Stimulated activated CD4-positive, alpha-beta T cell treated with anti-CD3 and anti-CD28 coated beads, Interleukin-15, amount 100 ng/mL, for 1 hour (primary cell): ENCODE measurements at places on chromosomes 6 and 20.
A peak's percentile ranks its signal among the peaks of the same experiment; 100 is the strongest.

GRCh38 chr6:136969433-136969832 is 47.3 kb downstream of the SLC35D3 start:
- no peak for DNase-seq

- DNase-seq = no peak
These were observed 748.4 kb upstream of the CHD6 start for GRCh38 chr20:42366626-42367025.

DNA sequence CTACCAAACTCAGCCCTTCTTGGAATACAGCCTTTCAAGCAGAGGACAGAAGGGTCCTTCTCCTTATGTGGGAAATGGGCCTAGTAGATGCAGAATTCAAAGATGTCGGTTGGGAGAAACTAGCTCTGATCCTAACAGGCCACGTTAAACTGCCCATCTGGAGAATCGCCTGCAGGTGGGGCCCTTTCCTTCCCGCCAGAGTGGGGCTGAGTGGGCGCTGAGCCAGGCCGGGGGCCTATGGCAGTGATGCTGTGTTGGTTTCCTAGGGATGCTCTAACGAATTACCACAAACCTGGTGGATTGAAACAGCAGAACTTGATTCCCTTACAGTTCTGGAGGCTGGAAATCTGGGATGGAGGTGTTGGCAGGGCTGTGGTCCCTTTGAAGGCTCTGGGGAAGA is 9.1 kb downstream of the MAPK13 start:
- DNase-seq = no peak

GRCh38 chr20:61599061-61599531 is 347.0 kb downstream of the CDH4 start:
- DNase-seq = no peak

DNA sequence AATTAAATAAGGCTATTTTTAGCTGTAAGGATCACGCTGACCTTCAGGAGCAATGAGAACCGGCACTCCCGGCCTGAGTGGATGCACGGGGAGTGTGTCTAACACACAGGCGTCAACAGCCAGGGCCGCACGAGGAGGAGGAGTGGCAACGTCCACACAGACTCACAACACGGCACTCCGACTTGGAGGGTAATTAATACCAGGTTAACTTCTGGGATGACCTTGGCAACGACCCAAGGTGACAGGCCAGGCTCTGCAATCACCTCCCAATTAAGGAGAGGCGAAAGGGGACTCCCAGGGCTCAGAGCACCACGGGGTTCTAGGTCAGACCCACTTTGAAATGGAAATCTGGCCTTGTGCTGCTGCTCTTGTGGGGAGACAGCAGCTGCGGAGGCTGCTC is 84.0 kb downstream of the RAMACL start:
- DNase-seq = no peak

GRCh38 chr6:66825539-66825938 is 1118.5 kb upstream of the EYS start:
- no peak for DNase-seq

- no peak for DNase-seq
These were observed 72.9 kb upstream of the AGPAT4 start for GRCh38 chr6:161346717-161347116.

DNA sequence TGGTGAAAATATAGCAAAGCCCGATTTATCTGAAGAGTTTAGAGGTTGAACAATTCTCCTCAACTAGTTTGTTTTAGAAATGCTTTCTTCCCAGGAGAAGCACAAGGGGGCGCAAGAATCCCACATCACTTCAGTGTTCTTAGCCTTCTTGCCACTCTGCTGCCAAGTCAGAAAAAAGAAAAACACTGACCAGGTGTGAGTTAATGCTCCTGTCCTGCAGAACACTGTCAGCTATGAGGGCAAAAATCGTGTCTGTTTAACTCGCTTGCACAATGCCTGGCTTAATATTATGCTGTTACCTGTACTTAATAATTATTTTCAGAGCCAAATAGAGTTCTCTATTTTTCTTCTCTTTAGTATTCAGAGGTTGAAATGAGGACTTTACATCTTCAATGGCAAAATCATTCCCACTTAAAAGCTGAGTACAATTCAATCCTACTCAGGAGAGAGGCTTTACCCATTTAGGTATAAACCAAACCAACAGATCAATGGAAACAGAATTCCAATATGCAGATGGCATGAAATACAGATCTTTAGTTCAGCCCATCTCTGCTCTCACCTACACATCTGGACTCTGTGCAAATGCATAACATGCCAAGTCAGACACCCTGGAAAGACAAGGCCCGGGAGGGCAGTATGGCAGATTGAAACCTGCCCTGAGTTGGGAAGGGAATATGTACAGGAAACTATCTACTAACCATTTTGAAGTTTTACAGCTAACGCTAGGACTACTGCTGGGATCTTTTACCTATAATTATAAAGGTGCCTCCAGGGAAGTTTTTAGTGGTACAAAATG is 71.4 kb upstream of the TULP1 start:
- peak; percentile 28 for DNase-seq

DNA sequence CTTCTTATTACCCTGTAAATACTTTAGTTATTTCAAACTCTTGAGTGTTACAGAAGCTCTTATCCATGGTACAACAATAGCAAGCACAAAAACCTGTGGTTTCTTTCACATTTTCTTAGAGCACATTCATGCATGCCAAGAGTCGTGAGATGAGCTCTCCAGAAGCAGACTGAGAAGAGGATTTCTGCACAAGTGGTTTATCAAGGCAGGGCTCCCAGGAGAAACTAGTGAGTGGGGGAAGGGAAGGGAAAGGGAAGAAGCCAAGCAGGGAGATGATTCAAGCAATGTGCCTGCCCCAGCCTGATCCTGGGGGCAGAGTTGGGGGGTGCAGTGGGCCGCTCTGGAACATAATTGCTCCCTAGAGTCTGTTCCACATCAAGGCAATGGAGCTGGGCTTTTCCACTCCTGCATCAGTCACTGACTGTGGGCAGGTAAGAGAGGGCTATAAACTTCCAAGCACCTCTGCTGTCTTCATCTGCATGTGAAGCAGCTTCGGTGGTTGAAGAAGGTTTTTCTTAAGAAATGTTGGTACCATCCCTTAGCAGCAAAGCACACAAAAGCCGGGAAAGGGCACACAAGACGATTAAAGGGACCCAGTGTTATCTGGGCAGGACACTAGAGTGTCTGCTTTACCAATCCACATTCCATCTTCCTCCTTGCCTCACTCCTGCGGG is 152.1 kb downstream of the PLCB4 start:
- DNase-seq = no peak

- DNase-seq = no peak
These were observed 103.6 kb downstream of the MAP3K7 start for GRCh38 chr6:90483116-90483839.

- DNase-seq = no peak
These were observed 1.6 kb upstream of the HEY2 start for GRCh38 chr6:125747589-125748405.
